ENCODE measurements at places on chromosomes 5 and 9.

DNA sequence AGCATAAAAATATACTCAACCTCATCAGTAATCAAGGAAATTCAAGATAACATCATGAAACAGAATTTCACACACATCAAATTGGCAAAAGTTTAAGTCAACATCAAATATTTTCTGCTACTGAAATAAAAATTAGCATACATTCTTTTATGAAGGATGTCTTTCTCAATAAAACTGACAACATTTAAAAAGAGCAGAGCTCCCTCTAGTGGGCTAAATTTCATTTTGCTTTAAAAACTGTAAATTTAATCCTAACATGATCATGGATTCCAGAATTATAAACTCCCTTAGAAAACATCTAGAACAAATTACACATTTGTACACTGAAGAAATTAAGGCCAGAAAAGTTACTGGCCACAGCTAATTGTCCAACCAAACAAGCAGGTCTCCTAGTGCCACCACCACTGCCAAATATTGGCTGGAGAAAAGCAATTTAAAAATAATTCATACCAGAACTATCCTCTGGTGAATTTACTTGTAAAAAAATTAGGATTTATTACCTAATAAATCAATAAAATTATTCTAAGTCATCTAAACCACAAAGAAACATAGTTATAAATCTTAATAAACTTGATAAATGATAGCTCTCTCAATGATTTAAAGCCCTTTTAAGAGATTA lies 31.2 kb downstream of the DEPDC1B start:
- no peak for DNase-seq

GRCh38 chr9:128096616-128097536 lies 28.8 kb downstream of the SLC25A25 start:
- no peak for DNase-seq

DNA sequence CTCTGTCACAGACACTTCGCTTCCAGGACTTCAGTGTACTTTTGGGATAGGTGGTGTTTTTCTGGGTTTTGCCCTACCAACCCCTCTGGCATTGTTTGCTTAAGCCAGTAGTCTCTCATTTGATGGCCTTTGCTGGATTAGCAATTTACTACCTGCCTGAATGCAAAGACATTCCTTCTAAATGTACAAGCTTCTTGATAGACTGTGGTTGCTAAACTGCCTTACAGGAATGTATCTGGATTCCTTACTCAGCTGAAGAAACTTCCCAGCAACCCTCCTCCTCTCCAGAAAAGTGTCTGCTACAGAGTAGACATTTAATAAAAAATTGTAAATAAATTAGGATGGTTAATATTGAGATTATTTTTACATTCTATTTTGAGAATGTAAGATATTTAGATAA lies 1916.7 kb downstream of the EFNA5 start:
- no peak for DNase-seq

DNA sequence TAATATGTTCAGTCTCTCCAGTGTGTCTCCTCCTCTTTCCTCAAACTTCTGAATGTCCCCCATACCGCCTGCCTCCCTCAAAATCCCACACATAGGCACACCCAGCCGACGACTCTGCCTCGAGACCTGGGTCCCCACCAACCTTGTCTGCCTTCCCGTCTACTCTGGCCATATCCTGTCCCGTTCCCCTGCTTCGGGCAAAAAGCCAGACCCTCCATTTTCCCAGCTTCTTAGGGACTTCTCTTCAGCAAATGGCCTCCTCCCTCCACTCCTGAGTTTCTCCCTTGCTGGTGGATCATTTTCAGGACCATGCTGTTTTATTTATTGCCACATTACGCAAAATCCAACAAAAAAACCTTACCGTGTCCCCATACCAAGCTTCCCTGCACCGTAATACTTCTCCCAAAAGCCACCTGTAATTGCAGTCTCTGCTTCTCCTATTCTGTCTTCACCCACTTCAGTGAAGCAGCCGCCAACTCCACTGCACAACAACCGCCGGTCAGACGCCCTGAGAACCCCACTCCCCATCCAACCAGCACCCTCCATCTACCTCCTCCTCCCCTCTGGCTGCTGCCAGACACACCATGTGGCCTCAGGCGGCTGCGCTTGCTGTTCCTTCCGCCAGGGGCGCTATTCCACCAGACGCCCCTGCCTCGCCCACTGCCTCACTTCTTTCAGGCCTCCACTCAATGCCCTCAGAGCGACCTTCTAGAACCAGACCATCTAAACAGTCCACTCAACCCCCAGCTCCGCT lies 117.0 kb downstream of the TRPM6 start:
- DNase-seq = no peak

- no peak for DNase-seq
Observed at GRCh38 chr9:135864447-135865049, 42.8 kb downstream of the CAMSAP1 start.

DNA sequence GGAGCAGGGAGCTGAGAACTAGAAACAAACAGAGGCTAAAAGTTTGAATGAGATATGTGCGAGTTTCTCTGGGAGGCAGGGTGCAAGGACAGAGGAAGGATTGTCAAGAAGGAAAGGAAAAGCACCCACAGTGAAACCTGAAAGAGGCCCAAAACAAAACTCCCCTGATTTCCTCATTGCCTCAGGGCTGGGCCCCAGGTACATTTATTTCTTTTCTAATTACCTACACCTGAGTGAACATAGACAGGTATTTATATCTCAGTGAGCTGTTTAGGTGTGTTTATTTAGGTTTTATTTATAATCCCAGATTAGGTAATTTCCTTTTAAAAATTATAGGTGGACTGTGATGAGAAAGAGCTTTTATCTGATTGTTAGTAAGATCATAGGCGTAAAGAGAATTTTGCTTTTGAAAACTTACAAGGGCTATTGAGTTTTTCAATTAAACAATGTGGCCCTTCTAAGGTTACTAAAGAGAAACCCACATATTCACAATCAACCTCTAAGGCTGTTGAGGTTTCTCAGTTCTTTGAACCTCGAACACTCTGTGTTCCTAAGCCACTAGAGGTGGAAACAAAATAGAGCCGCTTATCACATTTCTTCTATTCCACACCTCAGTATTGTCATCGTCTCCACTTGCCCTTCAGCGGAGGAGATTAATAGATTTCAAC lies 344.8 kb downstream of the ZNF608 start:
- DNase-seq = no peak

GRCh38 chr5:87340716-87341115 lies 72.0 kb downstream of the CCNH start:
- no peak for DNase-seq

DNA sequence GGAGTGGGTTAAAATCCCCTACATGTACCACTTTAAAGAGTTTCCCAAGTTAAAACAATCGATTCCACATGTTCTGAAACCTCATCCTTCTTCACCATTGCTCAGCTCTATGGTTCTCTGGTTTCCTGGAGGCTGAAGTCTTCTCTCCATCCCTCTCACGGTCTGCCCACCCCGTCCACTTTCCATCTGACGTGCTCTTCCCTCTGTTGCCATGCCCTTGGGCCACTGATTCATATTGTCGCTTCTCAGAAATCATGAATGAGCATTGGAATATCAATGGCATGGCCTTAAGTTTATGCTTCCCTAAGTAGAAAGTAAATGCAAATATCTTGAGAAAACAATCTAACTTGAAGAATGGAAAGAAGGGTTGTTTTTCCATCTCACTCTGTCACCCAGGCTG lies 30.9 kb downstream of the GDNF start:
- no peak for DNase-seq

DNA sequence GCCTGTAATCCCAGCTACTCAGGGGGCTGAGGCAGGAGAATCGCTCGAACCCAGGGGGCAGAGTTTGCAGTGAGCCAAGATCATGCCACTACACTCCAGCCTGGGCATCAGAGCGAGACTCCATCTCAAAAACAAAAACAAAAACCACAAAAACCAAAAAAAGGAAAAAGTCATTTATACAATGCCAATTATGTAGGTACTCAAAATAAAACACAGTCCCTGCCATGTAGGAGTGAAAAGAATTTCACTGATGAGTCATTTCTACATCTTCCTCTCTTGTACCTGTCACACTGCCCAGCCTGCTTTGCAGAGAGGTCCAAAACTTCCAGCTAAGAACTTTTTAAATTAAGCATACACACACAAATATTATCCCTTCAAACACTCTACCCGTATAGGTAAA lies 215.8 kb downstream of the EPB41L4A start:
- DNase-seq = no peak

DNA sequence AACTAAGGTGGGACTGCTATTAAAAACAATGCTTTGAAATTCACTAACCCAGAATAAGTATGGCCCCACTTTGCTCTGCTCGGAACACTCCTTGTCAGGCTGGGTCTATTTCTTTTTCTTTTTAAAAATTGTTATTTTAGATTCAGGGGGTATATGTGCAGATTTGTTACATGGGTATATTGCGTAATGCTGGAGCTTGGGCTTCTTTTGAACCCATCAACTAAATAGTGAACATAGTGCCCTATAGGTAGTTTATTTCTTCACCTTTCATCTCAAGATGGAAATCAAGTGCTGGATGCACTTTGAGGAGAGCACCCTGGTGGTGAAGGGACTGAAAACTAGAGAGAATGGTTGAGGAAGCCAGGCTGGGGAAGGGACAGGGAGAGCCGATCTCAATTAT lies 51.0 kb downstream of the GLRA1 start:
- no peak for DNase-seq

DNA sequence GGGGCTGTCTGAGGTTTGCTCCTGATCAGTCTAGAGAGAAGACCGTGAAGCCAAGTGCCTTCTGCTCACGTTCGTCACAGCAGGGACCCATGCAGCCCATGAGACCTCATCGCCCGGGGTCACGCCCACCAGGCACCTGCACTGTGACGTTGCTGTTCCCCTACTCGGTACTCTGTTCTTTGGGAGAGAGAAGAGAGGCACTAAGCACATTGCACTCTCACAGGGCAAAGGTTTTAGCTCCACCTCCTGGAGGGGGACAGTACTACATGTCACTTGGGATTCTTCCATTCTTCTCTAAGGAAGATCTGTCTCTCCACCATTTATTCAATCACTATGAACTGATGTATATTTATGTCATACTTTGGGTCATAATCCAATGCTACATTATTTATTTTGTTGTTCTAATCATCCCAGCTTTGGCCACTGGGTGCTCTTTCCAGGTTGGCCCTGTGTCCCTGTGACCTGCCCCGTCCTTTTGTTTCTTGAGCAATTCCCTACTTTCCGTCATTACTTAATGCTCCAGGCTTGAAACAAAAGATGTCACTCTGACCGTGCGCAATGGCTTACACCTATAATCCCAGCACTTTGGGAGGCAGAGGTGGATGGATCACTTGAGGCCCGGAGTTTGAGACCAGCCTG lies 31.4 kb upstream of the BRD3 start:
- DNase-seq = no peak

- DNase-seq = no peak
Observed at GRCh38 chr5:155019601-155020226, 6.2 kb downstream of the KIF4B start.

GRCh38 chr9:97703437-97704344 lies 6.6 kb upstream of the XPA start:
- no peak for DNase-seq

GRCh38 chr9:16068476-16068875 lies 515.6 kb downstream of the CCDC171 start:
- DNase-seq = peak; percentile 93

DNA sequence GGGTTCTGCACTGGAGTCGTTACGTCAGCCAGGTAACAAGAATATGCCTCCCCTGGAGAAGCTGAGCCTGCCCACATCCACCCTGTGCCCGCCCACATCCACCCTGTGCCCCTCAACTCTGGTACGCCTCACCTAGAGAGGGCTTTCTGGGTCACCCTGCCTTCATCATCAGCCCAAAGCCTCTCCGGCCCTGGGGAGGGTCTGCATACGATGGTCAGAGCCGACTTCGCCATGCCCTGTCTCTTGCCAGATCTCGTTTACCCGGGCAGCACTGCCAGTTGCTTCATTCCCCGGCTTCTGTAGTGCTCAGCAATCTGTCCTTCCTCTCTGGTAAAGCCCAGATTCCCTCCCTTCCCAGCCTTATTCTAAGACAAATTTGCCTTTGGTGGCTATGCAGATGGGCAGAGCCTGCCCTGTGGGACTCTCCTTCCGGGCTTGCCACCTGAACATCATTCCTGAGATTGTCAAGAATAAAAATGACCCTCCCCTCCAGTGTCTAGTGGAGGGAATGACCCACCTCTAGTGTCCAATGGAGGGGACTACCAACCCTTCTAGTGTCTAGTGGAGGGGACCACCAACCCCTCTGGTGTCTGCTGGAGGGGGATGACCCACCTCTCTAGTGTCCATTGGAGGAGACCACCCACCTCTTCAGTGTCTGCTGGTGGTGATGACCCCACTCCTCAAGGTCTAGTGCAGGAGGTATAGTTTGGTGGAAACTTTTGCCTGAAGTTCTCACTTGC lies 3.4 kb downstream of the PLEKHG4B start:
- no peak for DNase-seq

DNA sequence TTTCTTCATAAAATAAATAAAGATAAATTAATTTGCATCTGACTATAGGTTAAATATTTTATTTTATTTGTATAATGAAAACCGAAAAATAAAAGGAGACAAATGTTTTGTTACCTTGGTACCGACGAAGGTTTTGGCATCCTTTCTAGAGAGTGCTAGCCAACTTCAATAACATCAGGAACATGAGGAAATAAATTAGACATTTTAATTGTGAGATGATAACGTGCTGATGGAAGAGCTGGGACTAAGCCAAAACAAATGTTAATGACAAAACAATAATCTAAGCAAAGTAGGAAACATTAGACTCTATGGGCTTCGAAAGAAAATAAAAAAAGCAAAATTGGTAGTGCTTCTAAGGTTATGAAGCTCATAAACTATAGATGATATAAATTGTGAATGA lies 201.0 kb downstream of the IRX2 start:
- no peak for DNase-seq

GRCh38 chr5:55347786-55348185 lies 40.0 kb downstream of the MTREX start:
- DNase-seq = no peak

DNA sequence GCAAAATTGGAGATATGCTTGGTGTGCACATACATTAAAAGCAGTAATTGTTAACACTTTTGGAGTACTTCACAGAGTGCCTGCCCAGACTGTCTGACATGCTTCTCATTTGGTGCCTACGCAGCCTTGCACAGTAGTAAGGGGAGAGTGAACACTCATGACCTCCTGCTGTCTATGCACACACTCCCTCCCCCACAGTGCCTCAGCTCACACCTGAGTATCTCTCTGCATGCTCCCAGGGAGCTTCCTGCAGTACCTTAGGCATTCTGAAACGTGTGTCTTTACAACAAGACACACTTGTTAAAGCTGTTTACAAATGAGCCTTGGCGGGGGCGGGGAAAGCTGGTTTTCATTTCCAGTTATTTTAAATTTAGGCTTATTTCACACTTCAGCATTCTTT lies 18.0 kb downstream of the MAP3K1 start:
- DNase-seq = no peak

GRCh38 chr9:12760758-12761157 lies 14.1 kb upstream of the LURAP1L start:
- no peak for DNase-seq

GRCh38 chr5:132456296-132456986 lies 34.1 kb downstream of the IRF1 start:
- no peak for DNase-seq

DNA sequence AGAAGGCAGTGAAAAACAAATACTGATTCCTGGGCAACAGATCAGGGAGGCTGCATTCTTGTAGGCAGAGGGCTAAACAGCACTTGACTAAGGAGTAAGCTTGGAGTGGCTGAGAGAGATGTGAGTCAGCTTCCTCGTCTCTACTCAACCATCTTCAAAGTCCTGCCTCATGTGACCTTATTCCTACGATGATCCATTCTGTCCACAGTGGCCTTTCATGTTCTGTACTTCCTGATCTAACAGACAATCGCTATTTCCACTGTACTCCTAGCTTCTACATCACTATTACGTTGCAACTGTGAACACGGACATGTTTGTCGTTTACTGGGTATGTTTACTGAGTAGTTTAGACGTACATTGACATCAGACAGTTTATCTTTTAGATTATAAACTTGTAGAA lies 365.4 kb downstream of the ARL15 start:
- no peak for DNase-seq
